ENCODE measurements at places on chromosomes 5 and 9. TPM values are rescaled to one million over a fixed set of nuclear protein-coding genes. Genes with fewer than 3 reads are reported as not detected.
A peak's percentile ranks its signal among the peaks of the same experiment; 100 is the strongest.

DNA sequence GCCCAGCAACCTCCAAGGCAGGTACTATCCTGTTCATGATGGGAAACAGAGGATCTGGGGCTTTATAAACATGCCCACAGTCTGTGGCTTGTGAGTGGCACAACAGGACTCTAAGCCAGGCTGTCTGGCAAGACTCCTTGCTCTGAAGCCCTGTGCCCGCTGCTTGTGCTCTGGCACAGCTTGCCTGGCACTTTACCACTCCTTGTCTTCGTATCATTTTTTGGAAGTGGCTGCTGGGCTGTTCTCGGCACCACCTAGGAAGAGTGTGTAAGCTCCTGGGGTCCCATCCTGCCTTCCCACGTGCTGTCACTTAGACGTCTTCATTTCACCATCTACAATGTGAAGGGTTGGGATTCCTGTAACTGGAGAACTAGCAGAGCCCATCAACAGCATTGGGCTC is 59.3 kb upstream of the GLRX start:
- H3K4me1 ChIP-seq: peaks cover 31% of the 10 kb centered on the region
- DNase-seq: no peak
- H3K27me3 ChIP-seq: no peaks in the 10 kb centered on the region
- peak overlapping the region; percentile 73 for H3K27ac ChIP-seq
- no peak overlapping the region for H3K4me3 ChIP-seq
- no peaks in the 10 kb centered on the region for H3K36me3 ChIP-seq

DNA sequence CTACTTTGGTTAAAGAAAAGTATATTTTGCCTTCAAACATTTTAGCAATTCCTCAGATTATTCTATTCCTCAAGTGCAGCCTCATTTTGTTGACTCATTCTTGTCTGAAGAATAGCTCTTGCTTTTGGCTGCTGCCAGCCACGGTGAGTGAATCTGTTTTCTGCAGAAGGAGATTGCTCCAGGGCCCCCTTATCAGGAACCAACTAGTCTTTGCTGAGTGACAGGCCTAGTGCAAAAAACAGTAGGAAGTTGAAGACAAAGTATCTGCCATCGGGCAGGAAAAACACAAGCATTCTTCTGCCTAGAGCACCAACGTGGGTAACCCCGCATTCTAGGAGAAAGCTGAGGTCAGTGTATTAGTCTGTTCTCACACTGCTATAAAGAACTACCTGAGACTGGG is 42.3 kb downstream of the ZNF883 start:
- no peaks in the 10 kb centered on the region for H3K4me1 ChIP-seq
- no peak overlapping the region for H3K27ac ChIP-seq
- no peaks in the 10 kb centered on the region for H3K27me3 ChIP-seq
- no peak overlapping the region for H3K4me3 ChIP-seq
- no peak for DNase-seq

GRCh38 chr9:105972466-105973204 is 278.3 kb downstream of the TMEM38B start:
- no peak overlapping the region for H3K27ac ChIP-seq
- H3K27me3 ChIP-seq: no peaks in the 10 kb centered on the region
- H3K4me1 ChIP-seq: peaks cover 4% of the 10 kb centered on the region
- H3K4me3 ChIP-seq: no peak overlapping the region
- no peaks in the 10 kb centered on the region for H3K36me3 ChIP-seq

DNA sequence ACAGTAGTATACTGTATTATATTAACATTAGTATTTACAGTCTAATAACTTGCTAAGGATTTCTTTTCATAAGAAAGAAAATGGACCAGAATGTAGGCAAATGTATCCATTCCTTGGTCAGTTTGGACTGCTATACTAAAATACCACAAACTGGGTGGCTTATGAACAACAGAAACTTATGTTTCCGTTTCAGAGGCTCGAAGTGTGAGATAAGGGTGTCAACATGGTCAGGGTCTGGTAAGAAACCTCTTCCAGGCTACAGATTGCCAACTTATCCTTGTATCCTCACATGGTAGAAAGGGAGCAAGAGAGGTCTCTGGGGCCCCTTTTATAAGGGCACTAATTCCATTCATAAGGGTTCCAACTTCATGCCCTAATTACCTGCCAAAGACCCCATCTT is 9.2 kb upstream of the ESM1 start:
- H3K27ac ChIP-seq: no peak overlapping the region
- H3K27me3 ChIP-seq: no peaks in the 10 kb centered on the region
- no peaks in the 10 kb centered on the region for H3K36me3 ChIP-seq
- no peak for DNase-seq
- H3K4me1 ChIP-seq: no peaks in the 10 kb centered on the region

DNA sequence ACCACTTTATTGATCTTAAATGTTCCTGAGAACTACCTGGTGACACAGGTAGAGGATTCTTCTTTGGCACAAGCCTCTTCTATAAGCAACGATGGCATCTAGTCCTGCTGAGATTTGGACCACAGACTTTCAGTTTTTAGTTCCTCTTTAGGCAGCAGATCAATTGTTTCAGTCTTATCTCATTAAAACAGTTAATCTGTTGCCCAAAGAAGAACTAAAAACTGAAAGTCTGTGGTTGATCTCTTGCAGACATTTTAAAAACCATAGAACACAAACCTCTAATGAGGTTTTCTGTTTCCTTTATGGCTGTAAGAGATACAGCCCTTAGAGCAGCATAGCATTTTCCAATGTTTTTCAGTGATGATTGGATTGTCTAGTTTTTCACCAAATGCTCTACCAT is 480.9 kb downstream of the MTRR start:
- DNase-seq: no peak
- no peak overlapping the region for H3K27ac ChIP-seq
- H3K4me3 ChIP-seq: no peak overlapping the region
- H3K27me3 ChIP-seq: no peaks in the 10 kb centered on the region
- H3K36me3 ChIP-seq: no peaks in the 10 kb centered on the region
- no peaks in the 10 kb centered on the region for H3K4me1 ChIP-seq

- no peaks in the 10 kb centered on the region for H3K4me1 ChIP-seq
- no peak for DNase-seq
- no peaks in the 10 kb centered on the region for H3K27me3 ChIP-seq
- no peak overlapping the region for H3K4me3 ChIP-seq
- H3K27ac ChIP-seq: no peak overlapping the region
These were observed 114.5 kb downstream of the MAT2B start for GRCh38 chr5:163619951-163620350.

DNA sequence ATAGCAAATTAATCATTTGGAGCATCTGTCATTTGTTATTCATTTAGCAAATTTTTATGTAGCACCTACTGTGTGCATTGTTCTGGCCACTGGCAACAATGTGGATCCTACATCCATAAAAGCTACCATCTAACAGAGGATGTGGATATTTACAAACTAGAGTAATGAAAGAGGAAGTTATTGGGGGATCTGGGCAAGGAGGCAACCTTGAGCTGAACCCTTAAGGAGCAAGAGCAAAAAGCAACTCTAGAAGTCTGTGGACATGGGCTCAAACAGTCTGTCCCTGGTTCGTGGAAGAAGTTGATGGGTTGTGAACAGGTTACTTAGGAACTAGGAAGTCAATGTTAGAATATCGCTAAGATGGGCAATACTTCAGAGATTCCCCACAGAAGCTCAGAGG is 259.9 kb downstream of the SYK start:
- H3K27me3 ChIP-seq: no peaks in the 10 kb centered on the region
- peaks cover 32% of the 10 kb centered on the region for H3K4me1 ChIP-seq
- peak overlapping the region; percentile 43 for H3K27ac ChIP-seq
- no peak for DNase-seq
- H3K4me3 ChIP-seq: no peak overlapping the region

GRCh38 chr5:58523956-58524355 is 32.7 kb downstream of the GAPT start:
- no peak overlapping the region for H3K4me3 ChIP-seq
- DNase-seq: no peak
- no peaks in the 10 kb centered on the region for H3K27me3 ChIP-seq
- H3K36me3 ChIP-seq: no peaks in the 10 kb centered on the region
- H3K27ac ChIP-seq: no peak overlapping the region
- no peaks in the 10 kb centered on the region for H3K4me1 ChIP-seq

GRCh38 chr9:115397591-115398312 is 279.8 kb upstream of the TNC start:
- no peaks in the 10 kb centered on the region for H3K36me3 ChIP-seq
- no peaks in the 10 kb centered on the region for H3K4me1 ChIP-seq
- H3K4me3 ChIP-seq: no peak overlapping the region
- DNase-seq: no peak

DNA sequence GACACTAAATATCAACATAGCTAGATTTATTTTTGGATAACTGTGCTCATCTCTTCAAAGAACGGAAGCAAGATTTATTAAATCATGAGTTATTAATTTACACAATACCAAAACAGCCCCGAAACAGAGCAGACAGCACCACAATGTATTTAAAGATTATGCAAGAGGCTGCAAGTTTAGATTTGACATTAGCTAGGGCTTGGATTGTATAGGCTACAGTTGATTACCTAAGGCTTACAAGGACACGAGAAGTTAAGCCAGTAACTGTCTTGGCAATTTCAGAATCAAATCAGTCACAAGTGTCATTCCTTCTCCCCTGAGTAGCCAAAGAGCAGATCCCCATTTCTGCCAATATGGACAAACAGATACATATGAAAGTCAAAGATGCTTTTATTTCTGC is 152.6 kb downstream of the MED27 start:
- H3K4me1 ChIP-seq: peaks cover 12% of the 10 kb centered on the region
- H3K36me3 ChIP-seq: no peaks in the 10 kb centered on the region

DNA sequence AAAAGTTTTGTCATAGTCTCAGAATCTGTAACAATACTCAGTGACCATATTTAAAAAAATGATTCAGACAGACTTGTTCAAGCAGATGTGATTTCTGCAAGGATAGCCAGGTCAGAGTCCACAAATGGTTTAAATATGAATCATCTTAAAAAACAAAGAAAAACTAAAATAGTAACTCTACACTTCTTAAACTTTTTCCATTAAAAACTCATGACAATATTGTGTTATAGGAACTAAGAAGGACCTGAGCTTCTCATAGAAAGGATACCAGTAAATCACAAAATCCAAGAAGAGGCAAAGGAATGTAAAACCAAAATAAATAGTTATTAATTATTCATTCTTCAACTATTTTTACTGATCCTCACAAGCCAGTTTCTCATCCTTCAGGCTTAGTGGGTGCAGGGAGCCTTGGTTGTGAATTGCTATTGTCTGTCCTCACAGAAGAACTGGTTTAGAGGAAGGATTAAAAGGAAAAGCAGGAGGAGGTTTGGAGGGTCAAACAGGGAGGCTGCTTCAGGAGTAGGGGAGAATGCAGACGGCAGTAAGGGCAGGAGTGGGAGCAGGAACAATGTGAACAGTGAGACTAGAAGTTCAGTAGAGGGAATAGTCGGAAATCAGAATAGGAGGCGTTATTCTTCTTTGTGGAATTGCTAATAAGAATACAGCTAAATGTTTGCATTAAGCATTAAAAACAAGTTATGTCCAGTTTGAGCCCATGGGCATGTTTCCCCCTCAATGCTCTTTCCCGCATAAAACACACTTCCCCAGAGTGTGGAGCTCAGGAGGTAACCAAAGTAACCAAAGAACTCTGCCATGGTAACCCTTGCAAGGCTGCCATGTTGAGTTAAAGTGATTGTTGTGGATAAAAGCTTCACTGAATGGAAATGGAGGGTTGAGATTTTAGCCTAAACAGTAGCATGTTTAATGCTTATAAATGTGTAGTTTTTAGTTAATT is 110.7 kb downstream of the CCDC192 start:
- H3K4me3 ChIP-seq: no peak overlapping the region
- H3K27ac ChIP-seq: no peak overlapping the region
- no peak for DNase-seq

GRCh38 chr5:424301-425110 is 18.5 kb upstream of the EXOC3 start:
- no peak overlapping the region for H3K4me3 ChIP-seq
- no peaks in the 10 kb centered on the region for H3K27me3 ChIP-seq
- H3K27ac ChIP-seq: no peak overlapping the region
- DNase-seq: no peak
- H3K36me3 ChIP-seq: no peaks in the 10 kb centered on the region

GRCh38 chr9:83554278-83554677 is 16.1 kb upstream of the FRMD3 start:
- no peaks in the 10 kb centered on the region for H3K27me3 ChIP-seq
- H3K4me1 ChIP-seq: no peaks in the 10 kb centered on the region
- peak; percentile 14 for DNase-seq
- H3K4me3 ChIP-seq: no peak overlapping the region

DNA sequence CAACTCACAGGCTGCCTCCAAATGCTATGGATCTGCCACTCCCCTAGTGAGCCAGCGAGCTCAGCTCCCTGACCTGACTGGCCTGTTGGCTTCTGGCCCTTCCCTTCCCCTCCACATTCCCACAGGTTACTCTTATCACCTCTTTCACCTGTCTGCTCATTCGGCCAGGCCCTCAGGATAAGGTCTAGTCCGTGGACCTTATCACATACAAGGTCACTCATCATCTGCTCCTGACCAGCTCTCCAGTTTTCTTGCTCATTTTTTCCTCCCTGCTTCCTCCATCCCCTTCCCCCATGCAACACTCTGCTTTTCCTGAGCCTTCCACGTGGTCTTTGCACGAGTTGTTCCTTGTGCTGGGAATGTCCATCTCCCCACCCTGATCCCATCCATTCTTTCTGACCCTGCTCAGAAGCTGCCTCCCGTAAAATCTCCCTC is 25.9 kb upstream of the NDST1 start:
- H3K27ac ChIP-seq: no peak overlapping the region
- H3K27me3 ChIP-seq: no peaks in the 10 kb centered on the region
- peak; percentile 6 for DNase-seq
- no peak overlapping the region for H3K4me3 ChIP-seq
- peaks cover 9% of the 10 kb centered on the region for H3K4me1 ChIP-seq

GRCh38 chr5:142798099-142798770 is 28.1 kb downstream of the ARHGAP26 start:
- H3K4me1 ChIP-seq: peaks cover 6% of the 10 kb centered on the region
- H3K4me3 ChIP-seq: no peak overlapping the region
- H3K36me3 ChIP-seq: no peaks in the 10 kb centered on the region
- no peak for DNase-seq
- no peak overlapping the region for H3K27ac ChIP-seq
- H3K27me3 ChIP-seq: no peaks in the 10 kb centered on the region

- H3K4me3 ChIP-seq: no peak overlapping the region
- H3K27me3 ChIP-seq: no peaks in the 10 kb centered on the region
- DNase-seq: peak; percentile 30
- H3K4me1 ChIP-seq: peaks cover 37% of the 10 kb centered on the region
- H3K27ac ChIP-seq: peak overlapping the region; percentile 73
These were observed 45.3 kb downstream of the PTPN3 start for GRCh38 chr9:109452761-109453160.

The CDH18 gene
- not detected for total RNA-seq

The UQCRQ gene
- total RNA-seq: 985 TPM

The PCDHGA8 gene
- total RNA-seq: 1.2 TPM

The ARSI gene
- total RNA-seq: 0.45 TPM

The TLX3 gene
- not detected for total RNA-seq

The PCDHA3 gene
- total RNA-seq: not detected
